ENCODE measurements at places on chromosomes 4 and X.
A peak's percentile ranks its signal among the peaks of the same experiment; 100 is the strongest.

DNA sequence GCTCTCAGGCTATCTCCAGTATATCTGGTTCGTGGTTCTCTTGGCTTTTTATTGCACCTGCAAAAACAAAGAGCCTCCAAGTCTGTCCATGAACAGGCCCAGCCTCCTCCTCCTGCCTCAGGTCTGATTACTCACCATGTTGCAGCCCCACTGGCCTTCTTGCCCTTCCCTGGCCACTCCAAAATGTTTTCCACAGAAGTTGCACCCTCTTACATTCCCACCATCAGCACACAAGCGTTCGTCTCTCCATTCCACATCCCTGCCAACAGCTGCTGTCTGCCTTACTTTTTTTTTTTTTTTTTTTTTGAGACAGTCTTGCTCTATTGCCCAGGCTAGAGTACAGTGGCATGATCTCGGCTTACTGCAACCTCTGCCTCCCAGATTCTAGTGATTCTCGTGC, 86.7 kb downstream of the RFC1 start:
- DNase-seq = no peak

- no peak for DNase-seq
These were observed 2185.1 kb upstream of the TENM3 start for GRCh38 chr4:180057891-180058671.

DNA sequence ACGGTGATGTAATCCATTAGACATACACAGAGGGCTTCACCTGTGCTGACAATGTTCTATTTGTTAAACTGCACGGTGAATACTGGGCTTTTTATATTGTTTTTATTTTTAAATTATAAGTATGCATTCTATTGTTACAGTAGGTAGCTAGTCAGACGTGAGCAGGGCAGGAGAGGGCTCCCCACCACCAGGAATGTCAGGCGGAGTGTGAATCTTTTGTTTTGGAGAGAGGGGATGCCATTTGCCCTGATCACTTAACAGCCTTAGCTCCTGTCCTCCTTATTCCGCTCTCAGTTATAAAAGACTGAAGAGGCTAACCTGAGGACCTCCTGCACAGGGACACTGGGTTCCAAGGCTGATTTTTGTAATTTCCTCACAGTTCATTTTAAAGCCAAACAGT, 151.6 kb upstream of the TAPT1 start:
- no peak for DNase-seq

GRCh38 chr4:152944666-152945320, 8.7 kb downstream of the FHDC1 start:
- no peak for DNase-seq

DNA sequence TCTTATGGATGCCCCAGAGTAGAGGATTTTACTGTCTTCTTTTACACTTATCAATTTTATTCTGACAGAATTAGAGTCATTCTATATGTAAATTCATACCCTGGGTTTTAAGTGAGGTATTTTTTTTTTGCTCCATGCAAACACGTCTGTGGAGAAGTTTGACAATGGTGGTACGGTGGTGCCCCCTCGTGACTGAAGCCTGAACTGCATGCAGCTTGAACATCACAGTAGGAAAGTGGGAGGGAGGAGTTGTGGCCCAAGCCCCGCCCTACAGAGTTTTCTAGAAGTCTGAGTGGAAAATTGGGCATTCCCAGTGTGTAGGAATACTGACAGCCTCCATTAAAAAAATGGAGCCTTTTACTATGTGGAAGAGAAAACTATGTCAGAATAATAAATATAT, 73.3 kb upstream of the RAB40AL start:
- peak; percentile 59 for DNase-seq

DNA sequence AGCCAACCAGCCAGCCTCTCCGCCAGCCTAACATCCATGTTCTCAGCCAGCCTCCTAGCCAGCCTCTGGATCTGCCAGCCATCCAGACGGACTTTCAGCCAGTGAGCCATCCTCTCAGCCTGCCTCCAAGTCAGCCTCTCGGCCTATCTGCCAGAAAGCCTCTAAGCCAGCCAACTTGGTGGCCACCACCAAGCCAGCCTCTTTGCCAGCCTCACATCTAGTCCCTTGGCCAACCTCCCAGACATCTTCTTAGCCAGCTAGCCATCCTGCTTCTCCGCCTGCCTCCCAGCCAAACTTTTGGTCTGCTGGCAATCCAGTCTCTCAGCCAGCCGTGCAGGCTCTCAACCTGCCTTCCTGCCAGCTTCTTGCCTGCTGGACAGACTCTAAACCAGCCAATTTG, 16.4 kb upstream of the ARAP2 start:
- no peak for DNase-seq

GRCh38 chr4:123453061-123453680, 56.6 kb downstream of the SPRY1 start:
- no peak for DNase-seq

DNA sequence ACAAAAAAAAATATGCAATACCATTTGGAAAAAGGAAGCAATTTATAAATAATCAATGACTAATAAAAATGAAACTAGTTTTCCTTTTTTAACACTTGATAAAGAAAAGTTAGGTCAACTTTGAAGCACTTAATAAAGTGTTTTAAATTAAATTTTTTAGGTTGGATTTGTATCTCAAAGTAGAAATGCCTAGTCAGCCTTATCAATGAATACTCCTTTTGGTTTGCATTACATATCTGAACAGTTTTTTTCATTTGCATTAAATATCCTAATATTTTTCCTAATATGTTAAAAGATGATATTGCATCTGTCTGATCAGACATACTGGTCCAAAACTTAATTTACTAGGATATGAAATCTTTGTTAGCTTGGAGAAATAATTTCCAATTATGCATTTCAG, 155.8 kb upstream of the ZFP42 start:
- no peak for DNase-seq

DNA sequence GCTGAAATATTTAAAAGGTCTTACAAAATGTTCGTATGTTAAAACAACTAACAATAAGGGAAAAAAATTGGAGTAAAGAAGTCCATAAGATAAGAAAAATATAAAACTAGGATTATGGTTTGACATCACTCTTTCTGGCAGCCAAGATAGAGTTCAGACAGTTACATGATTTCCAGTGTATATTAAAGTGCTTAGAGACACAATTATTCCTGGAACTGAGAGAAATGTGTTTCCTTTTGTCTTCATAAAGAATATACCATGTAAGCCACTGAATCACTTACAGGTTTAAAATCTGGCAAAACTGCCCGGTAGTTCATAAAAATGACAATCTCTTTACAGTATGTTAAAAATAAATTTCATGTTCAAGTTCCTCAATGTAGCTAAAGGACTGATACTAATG, 538.7 kb upstream of the ATOH1 start:
- no peak for DNase-seq

DNA sequence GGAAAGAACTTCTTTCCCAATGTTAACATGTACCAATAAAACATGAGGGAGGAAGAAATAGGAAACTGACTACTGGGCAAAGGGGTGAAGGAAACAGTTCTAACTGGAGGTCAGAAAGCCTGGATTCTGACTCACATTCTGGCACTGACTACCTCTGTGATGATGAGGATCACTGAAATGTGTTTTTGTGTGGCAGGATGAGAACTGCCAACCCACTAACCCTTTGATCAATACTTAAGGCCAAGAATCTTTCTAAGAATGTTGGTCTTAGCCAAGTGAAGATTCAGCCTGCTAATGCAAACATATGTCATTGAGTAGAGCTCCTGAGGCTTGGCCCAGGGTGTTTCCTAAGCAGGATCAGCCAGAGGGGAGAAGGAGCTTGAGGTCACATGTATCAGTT, 4.6 kb downstream of the ALAS2 start:
- DNase-seq = no peak

- DNase-seq = no peak
These were observed 227.8 kb downstream of the CPE start for GRCh38 chr4:165606465-165607205.

GRCh38 chr4:41362621-41363383, 106.1 kb downstream of the UCHL1 start:
- no peak for DNase-seq

GRCh38 chr4:1360423-1361283, 13.6 kb downstream of the UVSSA start:
- no peak for DNase-seq

- DNase-seq = no peak
These were observed 68.3 kb downstream of the REELD1 start for GRCh38 chr4:146282657-146283056.

GRCh38 chrX:54043541-54044125, 640 bp downstream of the PHF8 start:
- peak; percentile 5 for DNase-seq

- DNase-seq = no peak
These were observed 69.4 kb downstream of the RWDD4 start for GRCh38 chr4:183589461-183590099.

- no peak for DNase-seq
These were observed 39.1 kb downstream of the PSAPL1 start for GRCh38 chr4:7395645-7396044.

- DNase-seq = no peak
These were observed 409.0 kb downstream of the TECRL start for GRCh38 chr4:64000241-64000640.

DNA sequence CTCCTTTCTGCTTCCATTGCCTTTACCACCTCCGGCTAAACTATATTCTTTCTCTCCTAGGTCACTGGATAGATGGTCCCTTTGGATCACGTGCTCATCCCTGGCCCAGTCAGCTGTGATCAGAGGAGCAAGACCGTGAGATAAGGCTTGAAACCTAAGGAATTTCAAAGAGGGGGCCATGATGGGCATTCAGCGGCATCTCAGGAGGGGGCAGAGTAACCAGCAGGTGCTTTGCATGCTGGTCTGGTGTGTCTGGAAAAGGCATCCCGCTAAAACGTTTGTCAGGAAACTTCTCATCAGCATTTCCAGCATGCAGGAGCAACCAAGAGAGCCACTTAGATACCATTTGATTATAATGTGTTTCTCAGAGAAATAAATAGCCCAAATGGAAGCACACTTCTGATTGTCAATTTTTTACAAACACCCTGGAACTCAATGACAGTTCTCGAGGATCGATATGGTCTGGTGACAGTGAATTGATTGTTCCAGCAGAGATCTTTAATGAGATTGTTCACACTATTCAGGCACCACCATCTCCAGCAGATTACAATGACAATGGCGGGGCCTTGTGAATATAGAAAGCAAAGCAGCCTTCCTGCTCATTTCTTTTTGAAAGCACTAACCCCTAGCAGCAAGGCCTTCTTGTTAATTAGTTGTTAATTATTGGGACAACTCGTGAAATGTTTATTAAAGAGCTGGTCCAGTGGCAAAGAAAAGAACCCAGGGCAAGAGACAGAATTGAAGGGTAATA, 327.1 kb downstream of the PTTG2 start:
- no peak for DNase-seq

DNA sequence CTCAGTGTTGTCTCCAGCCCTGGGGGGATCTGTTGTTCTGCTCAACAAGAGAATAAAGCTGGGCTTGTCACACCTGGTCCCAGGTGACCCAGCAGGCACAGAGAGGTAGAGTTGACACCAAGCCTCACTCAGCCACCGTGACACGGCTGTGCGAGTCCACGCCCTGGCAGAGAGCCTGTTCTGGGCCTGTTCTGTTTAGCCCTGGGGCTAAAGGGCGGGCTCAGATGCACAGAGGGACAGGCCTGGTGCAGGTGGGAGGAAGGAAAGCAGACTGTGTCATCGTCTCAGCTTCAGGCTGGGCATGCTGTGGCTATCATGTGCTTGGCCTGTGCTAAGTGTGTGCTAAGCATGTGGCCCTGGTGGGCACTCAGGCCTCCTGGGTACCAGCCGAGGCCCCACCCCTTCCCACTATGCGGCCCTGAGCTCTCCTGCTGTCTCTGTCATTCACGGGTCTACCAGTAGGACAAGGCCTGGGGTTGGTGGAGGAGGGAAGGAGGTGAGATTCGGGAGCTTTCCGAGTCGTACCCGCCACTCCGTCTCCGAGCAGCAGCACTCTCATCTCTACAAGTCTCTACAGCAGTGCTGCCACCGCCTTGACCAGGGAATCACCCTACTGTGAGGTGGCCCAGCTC, 10.8 kb downstream of the WFS1 start:
- DNase-seq = no peak

- DNase-seq = no peak
These were observed 89.2 kb downstream of the WDFY3 start for GRCh38 chr4:84877051-84877833.

- DNase-seq = no peak
These were observed 96.0 kb downstream of the TENM3 start for GRCh38 chr4:182339221-182339641.

DNA sequence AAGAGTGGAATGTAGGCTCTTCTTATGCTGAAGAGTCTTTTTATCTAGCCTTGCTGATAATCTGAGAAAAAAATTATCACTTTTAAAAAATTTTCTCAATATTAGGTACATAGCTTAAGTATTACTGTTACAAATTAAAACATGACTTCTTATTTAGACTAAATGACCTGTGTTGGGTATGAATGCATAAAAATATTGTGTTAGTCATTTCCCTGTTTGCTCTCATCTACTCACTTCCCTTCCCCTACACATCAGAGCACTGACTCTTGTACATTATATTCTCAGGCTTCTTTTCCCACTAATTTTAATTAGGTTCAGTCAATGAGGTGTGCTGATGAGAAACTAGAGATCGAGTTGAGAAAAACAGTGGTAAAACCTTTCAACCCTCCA, 881.0 kb downstream of the PCDH18 start:
- no peak for DNase-seq

GRCh38 chr4:56444719-56445118, 8.7 kb downstream of the PAICS start:
- no peak for DNase-seq

DNA sequence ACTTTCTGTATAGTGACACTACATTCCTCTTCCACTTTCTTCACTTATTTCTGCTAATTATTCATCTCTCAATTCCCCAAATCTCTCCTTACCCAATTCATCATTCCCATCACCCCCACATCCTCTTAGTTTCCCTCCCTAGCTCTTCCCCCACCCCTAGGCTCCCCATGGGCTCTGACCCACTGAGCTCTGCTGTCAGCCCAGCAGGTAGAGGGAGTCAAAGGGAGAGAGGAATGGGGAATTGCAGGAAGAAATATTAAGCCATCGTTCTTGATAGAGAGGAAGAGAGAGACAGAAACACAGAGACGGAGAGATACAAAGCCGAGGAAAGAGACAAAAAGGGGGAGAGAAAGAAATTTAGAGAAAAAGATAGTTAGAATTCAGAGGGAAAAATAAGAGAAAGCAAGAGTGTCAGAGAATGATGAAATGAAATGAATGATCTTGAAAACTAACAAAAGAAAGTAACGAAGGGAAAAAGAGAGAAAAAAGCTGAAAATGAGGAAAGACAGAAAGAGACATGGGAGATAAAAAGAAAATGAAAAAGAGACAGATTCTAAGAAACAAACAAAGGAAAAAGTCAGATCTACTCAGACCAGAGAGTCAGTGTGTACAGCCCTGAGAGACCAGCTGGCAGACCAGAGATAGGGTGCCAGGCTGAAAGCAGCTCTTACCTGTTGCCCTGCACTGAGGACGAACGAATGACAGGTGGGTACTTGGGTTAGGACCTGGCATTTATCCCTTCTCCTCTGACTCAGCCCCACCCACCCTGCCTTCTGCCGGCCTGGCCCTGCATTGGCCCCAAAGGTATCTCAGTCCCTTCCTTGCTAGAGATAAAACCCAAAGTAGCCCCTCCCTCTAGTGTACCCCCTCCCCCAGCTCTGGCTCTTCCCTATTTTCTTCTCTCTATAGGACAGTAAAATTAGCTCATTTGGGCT, at the start of gene ALAS2:
Gene ALAS2 (minus strand): TSS at position 707 of the 935 bp plus-strand sequence. CDS start 4,977 bp downstream, outside the sequence.
- no peak for DNase-seq

Measured in activated CD8-positive, alpha-beta memory T cell treated with anti-CD3 and anti-CD28 coated beads for 4 hours (primary cell).